Activated T-helper 1 cell treated with anti-CD3 and anti-CD28 coated beads, Interleukin-12 subunit alpha, Interleukin-12 subunit beta, Interleukin-2, Interleukin-4 antibody, amounts not matched to agents 30 ng/mL and 10 ng/mL and 1 ng/mL, durations not matched to agents 14 hours and 24 hours and 36 hours (primary cell): ENCODE measurements at places on chromosomes 13 and 19.

DNA sequence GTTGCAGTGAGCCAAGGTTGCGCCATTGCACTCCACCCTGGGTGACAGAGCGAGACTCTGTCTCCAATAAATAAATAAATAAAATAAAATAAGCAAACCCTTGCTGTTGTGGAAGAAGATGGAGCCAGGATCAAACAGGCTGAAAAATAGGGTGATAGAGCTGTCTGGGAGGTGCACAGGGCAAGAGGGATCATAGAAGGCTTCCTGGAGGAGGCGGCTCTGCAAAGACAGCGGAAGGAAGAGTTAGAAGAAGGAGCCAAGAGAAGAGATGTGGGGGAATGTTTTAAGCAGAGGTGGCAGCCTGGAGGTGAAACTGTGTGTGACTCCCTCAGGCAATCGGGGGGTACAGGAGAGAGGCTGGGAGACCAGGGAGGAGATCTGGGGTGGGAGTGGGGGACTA is 40.6 kb downstream of the ZNRF4 start:
- DNase-seq: no peak

DNA sequence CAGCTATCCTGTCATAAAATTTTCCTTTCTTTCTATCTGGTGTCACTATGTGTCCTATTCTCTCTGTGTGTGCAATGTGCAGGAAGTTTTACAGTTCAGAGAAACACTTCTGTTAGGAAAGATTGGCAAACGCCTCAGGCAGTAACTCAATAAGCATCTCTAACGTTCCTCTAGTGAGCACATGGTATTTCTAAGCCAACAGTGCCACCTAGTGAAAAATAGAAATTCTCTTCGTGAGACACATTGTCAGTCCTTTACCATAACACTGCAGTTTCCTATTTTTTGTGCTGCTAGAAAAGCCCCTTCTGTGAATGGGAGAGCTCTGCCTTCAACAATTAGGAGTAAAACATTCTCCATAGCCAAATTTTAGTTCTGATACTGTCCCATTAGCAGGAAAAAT is 50.7 kb downstream of the ZNF723 start:
- DNase-seq: no peak

- no peak for DNase-seq
Observed at GRCh38 chr13:111658145-111659100, 338.0 kb downstream of the TEX29 start.

DNA sequence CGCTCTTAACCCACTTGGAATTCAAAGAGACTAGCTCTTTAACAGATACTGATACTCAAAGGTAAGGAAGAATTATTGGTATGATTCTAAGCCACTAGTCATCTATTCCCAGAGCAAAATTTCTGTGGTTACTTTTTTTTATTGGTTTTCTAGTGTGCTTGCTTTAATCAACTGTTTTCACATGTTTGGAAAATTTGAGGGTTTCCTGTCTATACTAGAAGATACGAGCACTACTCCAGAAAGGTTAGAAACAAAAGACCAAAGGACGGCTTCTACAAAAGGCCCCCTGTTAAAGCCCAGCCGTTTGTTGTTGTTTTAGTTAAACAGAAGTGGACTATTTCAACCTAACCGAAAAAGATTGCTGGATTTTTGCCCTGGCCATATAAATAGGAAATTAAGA is 18.5 kb upstream of the LPAR6 start:
- DNase-seq: no peak

GRCh38 chr19:40690050-40690692 is at the start of gene NUMBL:
NUMBL (minus strand) TSS chr19:40690651; CDS start chr19:40690483, 168 bp downstream.
- DNase-seq: no peak

DNA sequence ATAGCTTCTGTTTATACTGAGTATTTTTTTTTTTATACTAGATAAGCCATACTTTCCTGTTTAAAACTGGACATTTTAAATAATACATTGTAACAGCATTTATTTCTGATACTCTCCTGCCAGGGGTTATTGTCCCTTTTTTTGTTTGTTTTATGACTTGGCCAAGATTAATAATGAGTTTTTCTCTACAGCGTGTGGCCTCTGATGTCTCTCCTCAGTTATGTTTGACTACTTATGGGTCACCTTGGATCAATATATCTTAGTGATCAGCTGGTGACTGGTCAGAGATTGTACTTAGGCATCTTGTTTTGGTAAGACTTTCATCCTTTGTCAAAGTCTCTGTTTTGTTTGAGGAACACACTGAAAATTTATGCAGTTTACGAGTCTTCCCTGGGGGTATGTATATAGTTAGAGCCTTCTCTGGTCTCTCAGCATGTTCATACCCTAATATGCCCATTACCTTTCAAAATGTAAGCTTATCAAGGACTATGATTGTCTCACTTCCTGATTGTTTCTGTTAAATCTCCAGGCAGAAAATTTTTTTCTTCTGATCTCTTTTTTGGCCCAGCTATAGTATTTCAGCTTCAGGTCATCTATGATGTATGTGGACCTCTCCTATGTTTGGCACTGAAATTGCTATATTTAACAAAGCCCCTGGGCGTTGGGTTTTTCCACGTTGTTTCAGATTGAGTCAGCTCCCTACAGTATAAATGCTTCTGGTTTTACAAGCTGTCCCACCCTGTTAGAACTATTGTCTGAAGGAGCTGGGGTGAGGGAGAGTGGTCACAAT is 87.9 kb downstream of the URI1 start:
- DNase-seq: no peak
